ENCODE measurements at places on chromosomes 2 and 18. TPM values are rescaled to one million over a fixed set of nuclear protein-coding genes. Genes with fewer than 3 reads are reported as not detected.

- no peak overlapping the region for H3K4me3 ChIP-seq
- H3K27ac ChIP-seq: no peak overlapping the region
- H3K36me3 ChIP-seq: no peaks in the 10 kb centered on the region
- no peaks in the 10 kb centered on the region for H3K4me1 ChIP-seq
- no peak for DNase-seq
Observed at GRCh38 chr2:214019973-214020345, 390.9 kb upstream of the VWC2L start.

DNA sequence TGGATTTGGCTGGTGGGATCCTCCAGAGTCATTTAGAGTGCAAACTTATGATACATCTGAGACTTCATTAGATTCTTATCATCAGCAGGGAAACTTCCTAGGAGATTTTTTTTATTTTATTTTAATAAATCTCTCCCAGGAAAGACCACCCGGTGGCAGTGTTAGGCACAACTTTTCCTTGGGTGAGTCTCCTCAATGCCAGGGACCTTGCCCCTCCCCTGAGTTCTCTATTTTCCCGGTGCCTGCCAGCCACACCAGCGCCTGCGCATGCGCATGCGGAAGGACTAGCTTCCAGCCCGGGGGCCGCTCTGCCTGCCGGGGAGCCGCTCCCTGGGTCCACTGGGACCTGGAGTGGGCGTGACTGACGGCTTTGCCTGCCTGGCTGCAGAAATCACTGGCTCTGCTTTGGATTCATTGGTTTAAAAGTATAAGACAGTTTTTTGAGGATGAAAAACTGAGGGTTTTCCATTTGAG is 86.6 kb downstream of the TMEM182 start:
- no peak for DNase-seq
- peaks cover 2% of the 10 kb centered on the region for H3K36me3 ChIP-seq
- no peak overlapping the region for H3K27ac ChIP-seq
- no peak overlapping the region for H3K4me3 ChIP-seq
- H3K27me3 ChIP-seq: peaks cover 16% of the 10 kb centered on the region
- no peaks in the 10 kb centered on the region for H3K4me1 ChIP-seq

GRCh38 chr2:3483227-3483985 is 35.9 kb downstream of the ADI1 start:
- H3K4me1 ChIP-seq: no peaks in the 10 kb centered on the region
- no peak overlapping the region for H3K4me3 ChIP-seq
- H3K27ac ChIP-seq: no peak overlapping the region
- H3K27me3 ChIP-seq: no peaks in the 10 kb centered on the region
- DNase-seq: peak; percentile 45

GRCh38 chr18:45755934-45756333 is 32.0 kb downstream of the SLC14A1 start:
- no peak overlapping the region for H3K27ac ChIP-seq
- no peaks in the 10 kb centered on the region for H3K36me3 ChIP-seq
- no peaks in the 10 kb centered on the region for H3K4me1 ChIP-seq
- peaks cover 26% of the 10 kb centered on the region for H3K27me3 ChIP-seq
- no peak for DNase-seq

DNA sequence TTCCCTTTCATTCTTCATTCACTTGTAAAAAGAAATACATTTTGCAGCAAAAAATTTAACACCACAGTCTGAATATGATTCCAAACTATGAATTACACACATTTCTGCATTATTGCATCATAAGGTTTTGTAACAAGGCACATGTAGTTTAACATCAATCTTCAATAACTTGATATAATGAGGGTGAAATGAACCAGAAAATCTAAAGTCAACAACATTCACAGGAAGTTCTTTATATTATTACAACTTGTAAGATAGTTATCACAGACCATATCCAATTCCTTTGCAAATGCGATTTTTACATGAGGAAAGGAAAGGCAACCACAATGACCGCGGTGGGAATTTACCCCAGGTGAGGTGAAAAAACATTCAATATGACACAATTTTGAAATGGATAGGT is 213.3 kb downstream of the NAPG start:
- H3K4me1 ChIP-seq: peaks cover 6% of the 10 kb centered on the region
- no peak for DNase-seq
- H3K27me3 ChIP-seq: no peaks in the 10 kb centered on the region
- H3K36me3 ChIP-seq: no peaks in the 10 kb centered on the region
- peak overlapping the region; percentile 87 for H3K27ac ChIP-seq

DNA sequence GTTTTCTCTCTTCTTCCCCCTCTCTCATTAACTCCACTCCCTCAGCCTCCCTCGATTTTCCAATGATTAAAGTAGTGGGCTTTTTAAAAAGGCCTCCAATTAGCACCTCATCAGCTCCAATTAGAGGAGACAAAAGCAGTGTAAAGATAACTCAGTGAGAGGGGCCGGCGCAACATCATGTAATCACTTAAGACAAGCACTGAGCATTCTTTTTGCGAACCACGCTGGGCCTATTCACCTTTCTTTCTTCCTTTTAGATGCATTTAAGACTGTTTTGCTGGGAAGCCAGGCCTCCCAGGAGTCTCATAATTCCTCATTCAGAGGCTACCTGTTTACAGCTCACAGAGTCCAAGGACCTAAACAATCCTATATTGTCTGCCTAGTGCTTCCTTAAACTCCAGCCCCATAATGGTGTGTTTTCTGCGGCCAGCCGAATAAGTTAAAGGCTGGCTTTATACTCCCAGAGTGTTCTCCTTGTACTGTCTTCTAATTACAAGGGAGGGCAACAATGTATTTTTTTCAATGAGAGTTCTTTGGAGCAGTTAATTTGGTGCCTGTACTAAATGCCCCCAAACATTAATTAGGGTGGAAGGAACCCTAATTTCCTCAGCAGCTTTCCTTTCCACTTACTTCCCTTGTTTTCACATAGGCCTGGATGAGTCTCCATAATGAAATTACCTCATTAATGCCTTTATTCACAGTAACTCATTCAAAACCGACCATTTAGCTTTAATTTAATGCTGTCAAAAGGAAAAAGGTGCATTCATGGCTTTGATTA is 28.0 kb upstream of the LMAN1 start:
- H3K27me3 ChIP-seq: peaks cover under 1% of the 10 kb centered on the region
- H3K4me1 ChIP-seq: no peaks in the 10 kb centered on the region
- DNase-seq: no peak
- no peak overlapping the region for H3K4me3 ChIP-seq

- no peaks in the 10 kb centered on the region for H3K4me1 ChIP-seq
- H3K27me3 ChIP-seq: no peaks in the 10 kb centered on the region
- no peak for DNase-seq
Observed at GRCh38 chr18:35236571-35237363, 4.1 kb upstream of the ZNF397 start.

GRCh38 chr18:2547477-2548087 is 23.7 kb downstream of the METTL4 start:
- no peaks in the 10 kb centered on the region for H3K4me1 ChIP-seq
- no peak overlapping the region for H3K27ac ChIP-seq
- no peak for DNase-seq
- H3K36me3 ChIP-seq: no peaks in the 10 kb centered on the region
- no peaks in the 10 kb centered on the region for H3K27me3 ChIP-seq
- no peak overlapping the region for H3K4me3 ChIP-seq

The AQP4 gene
- not detected for total RNA-seq

The COL4A3 gene
- not detected for total RNA-seq

The TUBA3E gene
- total RNA-seq: not detected

The FECH gene
- total RNA-seq: 24.2 TPM

The SH2D6 gene
- 3.2 TPM for total RNA-seq

The RAX gene
- not detected for total RNA-seq
